ENCODE measurements at places on chromosomes 16 and 17. TPM values are rescaled to one million over a fixed set of nuclear protein-coding genes. Genes with fewer than 3 reads are reported as not detected.

SEPHS2 gene
- total RNA-seq = 82.1 TPM

DNA sequence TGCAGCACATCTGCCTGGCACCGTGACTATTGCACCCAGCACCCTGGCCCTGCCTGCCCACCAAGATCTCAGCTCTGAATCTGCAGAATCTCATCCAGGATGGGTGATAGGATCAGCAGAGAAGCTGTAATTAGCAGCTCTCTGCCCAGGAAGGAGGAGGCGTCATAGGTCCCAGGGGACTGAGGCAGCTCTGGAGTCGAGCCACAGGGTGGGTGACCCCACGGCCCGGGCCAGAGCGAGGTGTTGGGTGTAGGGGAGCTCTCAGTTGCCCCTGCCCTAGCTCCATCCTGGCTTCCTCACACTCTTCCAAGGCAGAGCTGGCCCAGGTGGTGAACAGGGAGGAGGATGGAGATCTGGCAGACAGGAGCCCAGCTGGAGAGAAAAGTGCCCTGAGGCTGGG lies 18.2 kb upstream of the FAM83G start:
- no peak for DNase-seq
- peaks cover 3% of the 10 kb centered on the region for H3K36me3 ChIP-seq
- no peak overlapping the region for H3K4me3 ChIP-seq
- H3K27me3 ChIP-seq = no peaks in the 10 kb centered on the region
- peaks cover 15% of the 10 kb centered on the region for H3K4me1 ChIP-seq
- H3K27ac ChIP-seq = no peak overlapping the region

DNA sequence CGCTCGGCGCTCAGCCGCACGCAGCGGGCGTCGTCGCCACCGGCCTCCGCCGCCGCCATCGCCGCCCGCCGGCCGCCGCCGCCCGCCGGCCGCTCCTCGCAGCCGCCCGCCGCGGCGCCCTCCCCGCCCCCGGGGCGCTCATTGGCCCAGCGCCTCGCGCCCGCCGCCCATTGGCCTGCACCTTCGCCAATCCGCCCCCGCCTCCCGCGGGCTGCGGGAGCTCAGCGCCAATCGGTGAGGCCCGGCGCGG lies at the start of gene PGP:
TSS of gene PGP (minus strand) at position 122 of the 250 bp plus-strand sequence. CDS start at position 59, 63 bp downstream.
- no peaks in the 10 kb centered on the region for H3K36me3 ChIP-seq
- peak within 1 kb of the TSS; percentile 92 for H3K4me3 ChIP-seq
- H3K27ac ChIP-seq = peak within 1 kb of the TSS; percentile 75
- peaks cover 39% of the 10 kb centered on the region for H3K4me1 ChIP-seq
- DNase-seq = no peak

- H3K27ac ChIP-seq = no peak overlapping the region
- H3K4me3 ChIP-seq = no peak overlapping the region
Observed at GRCh38 chr16:69087161-69087581, 18.3 kb upstream of the HAS3 start.

DNA sequence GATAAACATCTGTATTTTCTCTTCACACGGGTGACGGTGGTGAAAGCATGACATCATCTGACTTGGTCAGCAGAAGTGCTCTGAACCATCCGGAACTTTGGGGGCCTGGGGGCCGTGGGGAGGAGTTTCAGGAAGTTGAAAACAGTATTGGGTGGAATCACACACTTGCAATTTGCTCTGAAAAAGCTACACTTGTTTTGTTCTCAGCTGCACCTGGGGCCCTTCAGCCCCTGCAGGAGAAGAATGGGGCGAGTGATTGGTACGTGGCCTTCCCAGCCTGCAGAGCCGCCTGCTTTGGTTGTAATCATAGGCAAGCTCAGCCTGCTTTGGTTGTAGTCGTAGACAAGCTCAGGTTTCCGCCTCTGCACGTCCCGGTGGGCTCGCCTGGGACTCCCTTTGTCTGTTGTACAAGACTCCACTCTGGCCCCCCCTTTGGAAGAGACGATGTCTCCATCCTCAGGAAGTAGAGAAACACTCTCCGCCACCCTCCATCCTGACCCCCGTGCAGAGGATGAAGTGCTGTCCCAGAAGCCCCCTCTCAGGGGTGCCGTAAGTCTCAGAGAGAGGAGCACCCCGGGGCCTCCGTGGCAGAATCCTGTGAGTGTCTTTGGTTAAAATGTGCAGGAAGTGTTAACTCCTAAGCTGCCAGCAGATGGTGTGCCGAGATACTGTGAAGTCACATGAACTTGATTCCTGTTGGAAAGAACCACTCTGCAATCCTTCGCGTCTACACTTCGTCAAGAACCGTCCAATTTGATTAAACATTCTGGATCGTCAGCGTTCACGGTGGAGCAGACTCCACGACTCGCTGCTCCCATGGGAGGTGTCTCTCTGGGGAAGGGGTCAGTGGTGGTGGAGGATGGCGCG lies 5.4 kb downstream of the BANP start:
- peak overlapping the region; percentile 88 for H3K4me3 ChIP-seq
- peaks cover 13% of the 10 kb centered on the region for H3K36me3 ChIP-seq
- peaks cover 92% of the 10 kb centered on the region for H3K4me1 ChIP-seq
- H3K27me3 ChIP-seq = no peaks in the 10 kb centered on the region

DNA sequence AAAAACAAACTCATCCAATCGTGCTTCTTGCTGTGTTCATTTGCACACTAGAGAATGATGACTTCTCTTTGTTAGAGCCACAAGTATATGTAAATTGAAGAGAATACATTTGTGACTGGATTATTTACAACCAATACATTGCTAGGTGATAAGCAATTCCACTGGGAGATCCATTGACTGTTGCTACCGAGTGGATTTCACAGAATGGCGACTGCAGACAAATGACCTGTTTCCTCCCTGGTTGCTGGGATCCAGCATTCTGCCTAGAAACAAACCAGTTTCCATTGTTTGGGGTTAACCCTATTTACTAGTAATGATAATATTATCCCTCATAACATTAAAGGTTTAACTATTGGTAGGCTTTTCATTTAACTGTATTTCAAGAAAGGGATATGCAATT lies 36.9 kb upstream of the CPHXL start:
- H3K4me3 ChIP-seq = no peak overlapping the region
- H3K27ac ChIP-seq = no peak overlapping the region
- H3K27me3 ChIP-seq = peaks cover 12% of the 10 kb centered on the region
- no peak for DNase-seq
- H3K4me1 ChIP-seq = peaks cover 12% of the 10 kb centered on the region
- H3K36me3 ChIP-seq = no peaks in the 10 kb centered on the region

DNA sequence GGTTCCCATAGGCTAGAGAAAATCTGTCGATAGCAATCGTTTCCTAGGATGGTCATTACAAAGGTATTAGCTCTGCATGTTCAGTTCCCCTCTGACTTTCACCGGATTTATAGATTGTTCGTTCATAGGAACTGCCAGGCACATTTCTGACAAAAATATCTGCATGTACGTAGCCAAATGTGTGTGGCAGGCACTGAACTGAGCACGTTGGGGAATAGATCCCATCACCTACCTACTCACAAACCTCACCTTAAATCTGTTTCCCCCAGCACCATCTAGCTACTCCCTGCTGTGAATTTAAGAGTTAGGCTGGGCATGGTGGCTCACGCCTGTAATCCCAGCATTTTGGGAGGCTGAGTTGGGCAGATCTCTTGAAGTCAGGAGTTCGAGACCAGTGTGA lies 64.5 kb upstream of the TANC2 start:
- H3K27ac ChIP-seq = no peak overlapping the region
- no peaks in the 10 kb centered on the region for H3K27me3 ChIP-seq
- no peaks in the 10 kb centered on the region for H3K4me1 ChIP-seq
- DNase-seq = no peak
- H3K36me3 ChIP-seq = no peaks in the 10 kb centered on the region

- no peaks in the 10 kb centered on the region for H3K27me3 ChIP-seq
- H3K27ac ChIP-seq = no peak overlapping the region
- no peak for DNase-seq
- H3K36me3 ChIP-seq = no peaks in the 10 kb centered on the region
- peaks cover 22% of the 10 kb centered on the region for H3K4me1 ChIP-seq
- no peak overlapping the region for H3K4me3 ChIP-seq
Observed at GRCh38 chr16:84629580-84629979, 11.7 kb upstream of the COTL1 start.

DNA sequence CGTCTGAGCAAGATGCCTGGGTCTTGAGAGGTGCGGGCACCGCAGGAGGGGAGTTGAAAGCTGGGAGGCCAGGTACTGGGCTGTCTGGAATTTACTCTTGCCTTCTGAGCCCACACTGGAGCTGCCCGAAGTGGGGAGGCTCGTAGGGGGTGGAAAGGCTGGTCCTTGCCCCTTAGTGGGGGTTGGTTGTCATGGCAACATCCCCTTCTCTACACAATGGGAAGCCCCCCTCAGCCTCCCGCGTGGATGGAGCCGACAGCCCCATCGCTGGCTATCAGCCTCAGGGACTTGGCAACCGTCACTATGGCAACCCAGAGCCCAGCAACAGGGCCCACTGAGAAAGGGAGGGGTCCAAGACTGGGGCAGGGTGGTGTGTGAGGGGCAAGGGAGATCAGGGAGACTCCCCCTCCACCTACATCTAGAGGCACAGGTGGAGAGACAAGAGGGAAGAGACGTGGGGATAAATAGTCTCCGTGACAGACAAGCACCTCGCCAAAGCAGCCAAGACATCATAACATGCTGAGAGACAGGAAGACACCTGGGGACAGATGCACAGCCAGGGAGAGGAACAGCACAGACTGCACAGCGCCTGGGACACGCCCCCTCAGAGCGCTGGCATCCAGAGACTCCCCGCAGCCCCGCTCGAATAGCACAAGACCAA lies 5.3 kb upstream of the DNAH2 start:
- DNase-seq = no peak
- no peaks in the 10 kb centered on the region for H3K36me3 ChIP-seq
- no peak overlapping the region for H3K4me3 ChIP-seq
- H3K4me1 ChIP-seq = peaks cover 18% of the 10 kb centered on the region
- peaks cover 66% of the 10 kb centered on the region for H3K27me3 ChIP-seq

DNA sequence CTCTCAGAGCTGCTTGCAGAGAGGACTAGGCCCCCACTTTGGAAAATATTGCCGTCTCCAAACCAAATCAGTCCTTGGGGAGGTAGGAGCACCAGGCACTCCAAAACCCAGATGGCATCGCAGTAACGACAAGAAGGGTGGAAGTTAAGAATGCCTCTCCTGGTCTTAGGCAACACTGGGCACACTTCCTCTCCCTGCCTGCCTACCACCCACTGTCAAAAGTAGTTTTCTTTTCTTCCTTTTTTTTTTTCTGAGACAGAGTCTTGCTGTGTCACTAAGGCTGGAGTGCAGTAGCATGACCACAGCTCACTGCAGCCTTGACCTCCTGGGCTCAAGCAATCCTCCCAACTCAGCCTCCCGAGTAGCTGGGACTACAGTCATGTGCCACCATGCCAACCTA lies 47.2 kb downstream of the SRL start:
- no peak overlapping the region for H3K4me3 ChIP-seq
- no peak overlapping the region for H3K27ac ChIP-seq
- no peaks in the 10 kb centered on the region for H3K27me3 ChIP-seq
- no peaks in the 10 kb centered on the region for H3K4me1 ChIP-seq

Measured in activated T-cell treated with anti-CD3 and anti-CD28 coated beads, Interleukin-2, amount 50 U/mL, for 72 hours (primary cell).